ENCODE measurements at places on chromosomes 6 and 20. TPM values are rescaled to one million over a fixed set of nuclear protein-coding genes. Genes with fewer than 3 reads are reported as not detected.
A peak's percentile ranks its signal among the peaks of the same experiment; 100 is the strongest.

GRCh38 chr6:19052219-19052618 lies 665.1 kb downstream of the RNF144B start:
- H3K27me3 ChIP-seq, result no peaks in the 10 kb centered on the region
- no peaks in the 10 kb centered on the region for H3K4me1 ChIP-seq
- no peak overlapping the region for H3K4me3 ChIP-seq

- H3K27ac ChIP-seq, result no peak overlapping the region
- no peaks in the 10 kb centered on the region for H3K27me3 ChIP-seq
- no peak for DNase-seq
- H3K4me1 ChIP-seq, result no peaks in the 10 kb centered on the region
Measured at GRCh38 chr20:9867196-9867980, 28.5 kb upstream of the PAK5 start.

DNA sequence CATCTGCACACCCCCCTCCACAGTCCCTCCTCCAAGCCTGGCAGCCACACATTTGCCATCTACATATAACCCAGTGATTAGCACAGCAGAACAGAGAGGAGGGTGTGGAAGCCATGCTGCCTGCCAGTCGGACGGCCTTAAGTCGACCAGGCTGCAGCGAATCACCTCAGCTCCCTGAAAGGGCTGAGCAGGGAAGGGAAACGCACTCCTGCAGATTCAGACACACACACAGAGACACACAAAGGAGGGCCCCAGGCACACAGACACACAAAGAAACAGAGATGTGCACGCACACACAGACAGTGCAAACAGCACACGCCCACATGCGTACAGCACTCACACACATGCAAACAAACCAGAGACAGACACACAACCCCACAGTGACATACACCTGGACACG lies 11.2 kb upstream of the SIRPA start:
- H3K4me1 ChIP-seq, result peaks cover 14% of the 10 kb centered on the region
- no peak overlapping the region for H3K27ac ChIP-seq
- no peak for DNase-seq
- no peaks in the 10 kb centered on the region for H3K36me3 ChIP-seq
- H3K27me3 ChIP-seq, result peaks cover 21% of the 10 kb centered on the region

GRCh38 chr20:46122071-46122470 lies 4.0 kb downstream of the CD40 start:
- DNase-seq, result no peak
- peak overlapping the region; percentile 99 for H3K27ac ChIP-seq
- H3K4me3 ChIP-seq, result no peak overlapping the region
- peaks cover 64% of the 10 kb centered on the region for H3K36me3 ChIP-seq

GRCh38 chr6:10424040-10424439 lies 9.2 kb upstream of the TFAP2A start:
- H3K4me1 ChIP-seq, result peaks cover 22% of the 10 kb centered on the region
- peaks cover 87% of the 10 kb centered on the region for H3K27me3 ChIP-seq
- no peak overlapping the region for H3K27ac ChIP-seq
- no peak overlapping the region for H3K4me3 ChIP-seq
- H3K36me3 ChIP-seq, result no peaks in the 10 kb centered on the region
- DNase-seq, result no peak

GRCh38 chr20:33788351-33789049 lies 22.6 kb upstream of the CHMP4B start:
- no peak overlapping the region for H3K27ac ChIP-seq
- no peak for DNase-seq
- peaks cover 3% of the 10 kb centered on the region for H3K36me3 ChIP-seq
- H3K27me3 ChIP-seq, result no peaks in the 10 kb centered on the region
- H3K4me1 ChIP-seq, result peaks cover 34% of the 10 kb centered on the region

DNA sequence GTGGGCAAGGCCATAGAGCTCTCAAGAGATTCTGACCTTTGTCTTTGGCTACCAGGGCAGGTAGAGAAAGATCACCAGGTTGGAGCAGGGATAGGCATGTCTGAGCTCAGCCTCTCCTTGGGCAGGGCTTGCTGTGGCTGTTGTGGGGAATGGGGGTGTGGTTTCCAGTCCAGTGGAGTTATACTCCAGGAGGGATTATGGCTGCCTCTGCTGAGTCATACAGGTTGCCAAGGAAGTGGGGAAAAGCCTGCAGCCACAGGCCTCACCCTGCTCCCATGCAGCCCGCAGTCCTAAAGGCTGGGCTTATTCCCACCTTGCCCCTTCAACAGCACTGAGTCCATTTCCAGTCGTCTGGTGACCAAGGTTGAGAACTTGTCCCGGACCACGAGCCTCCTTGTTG lies 21.9 kb downstream of the MEP1A start:
- no peaks in the 10 kb centered on the region for H3K27me3 ChIP-seq
- no peaks in the 10 kb centered on the region for H3K36me3 ChIP-seq
- H3K4me3 ChIP-seq, result no peak overlapping the region
- no peak for DNase-seq
- no peaks in the 10 kb centered on the region for H3K4me1 ChIP-seq

DNA sequence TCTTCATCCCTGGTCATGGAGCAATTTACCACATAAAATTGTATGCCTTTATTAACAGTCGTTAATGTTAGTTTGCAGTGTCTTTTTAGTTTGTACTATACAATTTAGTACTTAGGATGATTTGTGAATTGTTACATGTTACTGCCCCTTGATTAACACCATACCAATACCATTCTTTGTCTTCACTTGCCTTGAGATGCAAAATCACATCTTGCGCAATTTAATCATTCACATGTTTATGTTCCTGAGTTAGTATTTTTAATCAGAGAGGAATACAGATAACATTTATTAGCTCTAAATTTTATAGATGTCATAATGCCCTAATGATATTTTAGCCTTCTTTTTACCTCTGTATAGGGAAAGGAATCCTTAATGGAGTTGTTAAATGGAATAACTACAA lies 114.1 kb downstream of the SCAF8 start:
- DNase-seq, result no peak
- no peak overlapping the region for H3K4me3 ChIP-seq
- H3K36me3 ChIP-seq, result peaks cover 9% of the 10 kb centered on the region
- H3K27ac ChIP-seq, result no peak overlapping the region

- H3K27me3 ChIP-seq, result no peaks in the 10 kb centered on the region
- peaks cover 69% of the 10 kb centered on the region for H3K4me1 ChIP-seq
- no peaks in the 10 kb centered on the region for H3K36me3 ChIP-seq
- no peak overlapping the region for H3K4me3 ChIP-seq
- H3K27ac ChIP-seq, result no peak overlapping the region
- DNase-seq, result peak; percentile 68
Measured at GRCh38 chr6:14372734-14373489, 255.3 kb downstream of the CD83 start.

DNA sequence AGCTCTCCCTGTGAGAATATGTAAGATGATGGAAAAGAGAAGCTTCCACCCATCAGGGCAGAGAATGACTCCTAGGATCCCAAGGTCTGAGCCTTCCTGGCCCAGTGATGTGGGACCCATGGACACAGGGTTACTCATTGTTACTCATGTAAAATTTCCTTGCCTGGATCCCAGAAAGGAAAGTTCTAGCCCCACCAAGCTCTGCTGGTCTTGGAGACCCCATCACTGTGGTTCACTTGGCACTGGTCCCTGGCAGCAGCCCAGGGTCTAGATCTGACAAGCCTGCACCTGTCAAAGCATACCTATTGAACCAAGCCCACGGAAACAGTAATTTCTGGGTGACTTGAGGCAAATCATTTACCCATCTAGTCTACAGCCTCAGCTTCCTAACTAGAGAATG lies 22.1 kb downstream of the MDGA1 start:
- no peak overlapping the region for H3K4me3 ChIP-seq
- H3K36me3 ChIP-seq, result no peaks in the 10 kb centered on the region
- no peaks in the 10 kb centered on the region for H3K27me3 ChIP-seq
- DNase-seq, result no peak
- H3K27ac ChIP-seq, result no peak overlapping the region

- H3K27me3 ChIP-seq, result no peaks in the 10 kb centered on the region
- DNase-seq, result no peak
- no peaks in the 10 kb centered on the region for H3K4me1 ChIP-seq
- no peak overlapping the region for H3K27ac ChIP-seq
Measured at GRCh38 chr6:3193102-3193849, 34.2 kb downstream of the TUBB2B start.

DNA sequence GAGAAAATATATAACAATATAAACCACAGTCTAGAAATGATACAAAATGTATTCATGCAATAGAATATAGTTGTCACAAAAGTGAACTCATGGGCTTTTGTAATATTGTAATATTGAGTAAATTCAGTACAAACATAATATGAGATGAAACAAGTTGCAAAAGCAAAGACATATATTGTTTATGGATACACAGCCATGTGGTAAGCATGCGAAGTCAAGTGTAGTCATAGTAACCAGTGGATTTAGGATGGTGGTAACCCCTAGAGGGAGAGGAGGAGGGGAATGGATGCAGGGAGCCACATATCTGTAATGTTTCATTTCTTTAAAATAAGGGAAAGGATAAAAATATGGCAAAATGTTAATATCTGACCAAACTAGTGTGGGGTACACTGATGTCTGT lies 47.3 kb downstream of the ARMC2 start:
- H3K27me3 ChIP-seq, result no peaks in the 10 kb centered on the region
- no peak overlapping the region for H3K4me3 ChIP-seq
- H3K36me3 ChIP-seq, result no peaks in the 10 kb centered on the region

- no peak for DNase-seq
- no peaks in the 10 kb centered on the region for H3K36me3 ChIP-seq
- H3K4me3 ChIP-seq, result no peak overlapping the region
- H3K27ac ChIP-seq, result no peak overlapping the region
- no peaks in the 10 kb centered on the region for H3K27me3 ChIP-seq
- H3K4me1 ChIP-seq, result no peaks in the 10 kb centered on the region
Measured at GRCh38 chr6:1581120-1581991, 28.4 kb upstream of the FOXC1 start.

GRCh38 chr6:42405021-42405420 lies 46.7 kb downstream of the TRERF1 start:
- no peaks in the 10 kb centered on the region for H3K27me3 ChIP-seq
- no peaks in the 10 kb centered on the region for H3K36me3 ChIP-seq
- DNase-seq, result no peak

TUBE1 gene
- 17.4 TPM for polyA plus RNA-seq

TTLL9 gene
- polyA plus RNA-seq, result 1.1 TPM

KCNB1 gene
- polyA plus RNA-seq, result not detected

STX16 gene
- 161 TPM for polyA plus RNA-seq

All from B cell (primary cell).